ENCODE measurements at places on chromosomes 4 and X.
A peak's percentile ranks its signal among the peaks of the same experiment; 100 is the strongest.

GRCh38 chr4:110675426-110675825 is 52.5 kb upstream of the PITX2 start:
- no peak for DNase-seq

- DNase-seq = peak; percentile 26
Observed at GRCh38 chr4:5956285-5957021, 61.8 kb downstream of the C4orf50 start.

DNA sequence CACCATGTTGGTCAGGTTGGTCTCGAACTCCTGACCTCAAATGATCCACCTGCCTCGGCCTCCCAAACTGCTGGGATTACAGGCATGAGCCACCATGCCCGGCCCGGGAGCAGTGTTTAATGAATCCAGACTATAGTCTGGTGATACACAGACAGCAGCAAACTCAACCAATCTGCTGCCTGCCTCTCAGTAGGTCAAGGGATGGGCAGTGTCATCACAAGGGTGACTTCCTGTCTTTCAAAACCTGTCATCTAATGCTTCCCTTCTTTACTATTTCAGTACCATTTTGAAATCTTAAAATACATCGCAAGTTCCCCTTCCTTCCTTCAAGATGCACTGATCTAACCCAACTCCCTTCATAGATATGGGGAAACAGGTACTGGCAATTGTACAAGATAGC is 8.4 kb downstream of the RPL39 start:
- DNase-seq = no peak

DNA sequence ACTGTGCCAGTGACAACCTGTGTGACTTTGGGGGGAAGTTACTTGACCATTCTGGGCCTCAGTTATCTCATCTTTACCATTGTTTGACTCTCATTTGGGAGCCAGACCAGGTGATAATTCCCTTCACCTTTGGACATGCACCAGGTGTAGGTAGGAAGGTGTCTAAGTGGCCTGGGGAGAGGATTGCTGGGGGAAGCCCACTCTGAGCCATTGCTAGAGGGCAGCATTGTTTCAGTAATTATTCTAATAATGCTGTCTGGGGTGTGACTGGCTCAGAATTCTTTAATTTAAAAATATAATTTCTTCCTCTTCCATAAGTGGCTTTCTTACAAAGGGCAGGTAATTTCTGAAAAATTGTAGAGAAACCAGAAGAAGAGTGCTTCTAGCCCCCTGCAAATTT is 104.3 kb downstream of the RTL9 start:
- no peak for DNase-seq

- no peak for DNase-seq
Observed at GRCh38 chr4:109649872-109650271, 53.4 kb downstream of the CASP6 start.

Data from uterus (tissue), 4 donors.